ENCODE measurements at places on chromosomes 6 and 20.

- DNase-seq = no peak
These were observed 2.2 kb downstream of the CBLN4 start for GRCh38 chr20:56002908-56003800.

DNA sequence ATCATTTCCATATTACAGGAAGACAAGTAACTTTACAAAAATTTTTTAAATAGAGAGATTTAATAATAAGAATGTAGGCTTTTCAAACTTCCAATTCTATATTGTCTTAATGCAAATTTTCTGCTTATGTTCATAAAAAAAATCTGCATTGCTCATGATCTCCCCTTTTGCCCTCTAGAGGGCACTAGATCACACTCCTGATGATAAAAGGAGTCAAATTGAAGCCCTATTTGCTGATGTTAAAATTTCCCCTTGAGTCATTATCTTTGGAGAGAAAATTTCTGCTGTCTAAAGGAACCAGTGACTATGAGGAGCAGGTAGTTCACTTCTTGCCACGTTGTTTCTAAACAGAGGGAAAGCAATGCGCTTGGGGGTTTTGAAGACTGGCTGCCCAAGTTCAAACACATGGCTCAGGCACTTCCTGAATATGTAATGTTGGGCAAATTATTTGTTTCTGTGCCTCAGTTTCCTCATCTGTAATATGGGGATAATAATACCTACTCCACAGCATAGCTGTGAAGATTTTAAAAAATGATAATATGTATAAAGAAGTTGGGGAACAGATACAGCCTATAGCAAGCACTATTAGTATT lies 874.2 kb downstream of the TFAP2A start:
- no peak for DNase-seq

GRCh38 chr6:81762132-81762531 lies 9.7 kb upstream of the TENT5A start:
- no peak for DNase-seq

GRCh38 chr6:169847901-169848311 lies 96.5 kb downstream of the ERMARD start:
- no peak for DNase-seq

- DNase-seq = no peak
These were observed at the start of gene TREML2 for GRCh38 chr6:41200901-41201763. Gene TREML2, minus strand, starts transcription at chr6:41201149. Its CDS starts 141 bp downstream, at chr6:41201008.

DNA sequence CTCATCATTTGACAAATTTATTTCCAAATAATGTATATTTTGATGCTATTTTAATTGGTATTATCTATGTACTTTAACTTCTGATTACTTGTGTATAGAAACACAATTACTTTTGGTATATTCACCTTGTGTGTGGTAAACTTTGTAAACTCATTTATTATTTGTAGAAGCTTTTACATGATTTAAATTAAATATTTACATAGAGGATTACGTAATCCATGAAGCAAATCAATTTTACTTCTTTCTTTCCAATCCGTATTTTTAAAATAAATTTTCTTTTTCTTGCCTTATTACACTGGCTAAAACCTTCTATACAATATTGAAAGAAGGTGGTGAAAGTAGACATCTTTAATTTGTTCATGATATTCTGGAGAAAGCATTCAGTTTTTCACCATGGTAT lies 540.2 kb downstream of the MMUT start:
- DNase-seq = no peak

DNA sequence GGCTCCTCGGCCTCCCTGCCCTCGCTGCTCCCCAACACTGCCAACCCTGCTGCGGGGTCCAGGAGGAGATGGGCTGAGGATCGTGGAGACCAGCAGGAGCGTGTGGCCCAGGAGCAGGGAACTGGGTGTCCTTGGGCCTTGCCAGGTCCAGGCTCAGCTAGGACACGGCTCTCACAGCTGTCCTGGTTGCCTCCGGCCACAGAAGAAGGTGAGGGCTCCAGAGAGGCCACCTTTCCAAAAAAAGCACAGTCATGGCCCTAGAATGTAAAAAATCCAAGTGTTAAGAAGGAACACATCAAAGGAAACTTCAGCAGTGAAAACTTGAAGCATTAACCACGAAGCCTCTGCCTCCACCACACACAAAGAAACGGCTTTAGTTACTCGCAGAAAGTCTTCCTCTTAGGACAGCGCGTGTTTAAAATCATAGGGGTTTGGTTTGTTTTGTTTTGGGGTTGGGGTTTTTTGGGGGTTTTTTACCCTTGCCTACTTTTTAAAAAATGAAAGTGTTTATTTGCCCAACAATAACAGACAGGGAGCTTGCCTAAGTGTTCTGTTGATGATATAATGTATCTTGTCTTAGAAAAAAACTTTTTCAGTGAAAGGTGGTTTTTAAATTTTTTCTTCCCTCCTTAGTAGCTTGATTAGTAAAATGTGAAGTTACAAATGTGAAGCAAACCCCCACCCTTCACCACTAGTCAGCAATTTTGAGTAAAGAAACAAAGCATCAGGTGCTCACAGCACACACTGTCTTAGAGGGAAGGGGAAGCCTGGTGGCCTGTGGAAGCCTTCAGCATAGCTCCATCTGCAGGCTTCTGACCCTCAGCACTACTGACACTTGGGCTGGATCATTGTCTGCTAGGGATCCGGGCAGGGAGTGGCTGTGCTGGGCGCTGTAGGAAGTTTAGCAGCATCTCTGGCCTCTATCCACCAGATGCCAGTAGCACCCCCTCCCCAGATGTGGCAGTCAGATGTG lies 60.0 kb downstream of the PTPN1 start:
- no peak for DNase-seq

- no peak for DNase-seq
These were observed 114.3 kb upstream of the TMEM181 start for GRCh38 chr6:158445426-158446085.

GRCh38 chr6:123480986-123481385 lies 155.8 kb downstream of the TRDN start:
- DNase-seq = no peak

GRCh38 chr20:10669843-10670446 lies 3.9 kb downstream of the JAG1 start:
- no peak for DNase-seq

DNA sequence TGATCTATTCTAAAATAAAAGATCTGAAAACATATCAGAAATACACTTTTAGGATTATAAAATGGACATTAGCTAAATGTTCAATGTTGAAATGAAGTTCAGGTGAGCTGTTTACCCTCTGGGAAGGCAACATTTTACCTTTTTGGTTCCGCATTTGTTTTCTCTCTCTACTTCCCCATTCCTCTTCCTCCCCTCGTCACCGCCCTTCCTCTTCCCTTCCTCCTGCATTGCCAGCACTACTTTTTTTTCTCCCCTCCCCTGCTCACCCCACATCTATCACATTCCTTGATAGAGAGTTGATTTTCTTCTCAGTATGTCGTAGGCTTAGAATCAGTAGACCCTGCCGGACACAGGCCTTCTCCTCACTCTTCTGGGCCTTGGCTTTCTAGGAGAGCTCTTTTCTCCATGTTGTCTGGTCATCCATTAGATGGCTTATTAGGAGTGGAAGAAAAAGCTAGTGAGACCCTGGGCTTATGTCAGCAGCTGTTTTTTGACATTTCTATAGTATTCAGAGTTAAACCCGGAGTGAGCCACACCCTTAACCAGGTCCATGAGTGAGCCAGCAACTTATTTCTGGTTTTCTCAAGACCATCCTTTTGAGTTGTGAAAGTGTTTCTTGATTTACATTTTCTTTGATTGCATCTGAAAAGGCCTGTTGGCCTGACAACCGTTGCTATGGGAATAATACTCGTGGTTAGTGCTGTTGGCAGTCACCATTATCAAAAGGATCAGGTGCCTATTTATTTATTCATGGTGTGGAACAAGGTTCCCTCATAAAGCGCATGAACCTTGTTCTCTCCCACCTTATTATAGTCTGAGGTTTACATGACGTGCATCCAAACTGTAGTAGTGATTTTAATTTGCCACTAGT lies 90.9 kb downstream of the DTD1 start:
- no peak for DNase-seq

GRCh38 chr20:53629436-53629835 lies 35.8 kb upstream of the ZNF217 start:
- DNase-seq = no peak

- DNase-seq = no peak
These were observed 97.2 kb downstream of the KIF16B start for GRCh38 chr20:16476032-16476431.

DNA sequence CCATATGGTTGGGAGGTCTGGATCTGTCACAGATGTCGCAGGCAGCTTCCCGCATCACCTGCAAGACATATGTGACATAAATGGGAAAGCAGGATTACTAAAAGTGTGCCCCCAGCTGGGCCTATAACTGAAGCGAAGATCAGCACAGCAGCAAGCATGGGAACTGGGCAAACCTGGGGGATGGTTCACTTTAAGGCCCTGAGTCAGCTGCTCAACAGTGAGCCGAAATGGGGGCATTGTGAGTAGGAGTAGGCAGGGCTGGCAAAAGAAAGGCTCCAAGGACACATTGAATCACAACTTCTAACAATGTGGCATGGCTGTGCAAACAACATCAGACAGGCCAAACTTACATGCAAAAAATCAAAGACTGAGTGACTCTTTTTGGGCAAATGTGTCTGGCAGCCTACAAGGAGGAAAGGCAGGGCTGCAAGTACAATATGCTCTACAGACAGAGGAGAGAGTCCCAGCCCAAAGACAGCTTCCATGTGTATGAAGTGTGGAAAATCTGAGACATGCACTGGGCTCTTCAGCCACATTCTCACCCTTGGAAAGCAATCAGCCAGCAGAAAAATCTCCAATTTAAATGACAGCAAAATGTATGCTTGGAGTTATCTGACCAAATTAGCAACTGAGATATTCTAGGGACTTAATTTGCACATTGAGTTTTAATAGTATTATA lies 531.0 kb upstream of the MMS22L start:
- no peak for DNase-seq

GRCh38 chr20:25468126-25469075 lies 60.9 kb downstream of the GINS1 start:
- no peak for DNase-seq

- DNase-seq = no peak
These were observed 345.2 kb upstream of the RSPO3 start for GRCh38 chr6:126773112-126773805.

- DNase-seq = no peak
These were observed 22.8 kb downstream of the FAM50B start for GRCh38 chr6:3871939-3872338.

DNA sequence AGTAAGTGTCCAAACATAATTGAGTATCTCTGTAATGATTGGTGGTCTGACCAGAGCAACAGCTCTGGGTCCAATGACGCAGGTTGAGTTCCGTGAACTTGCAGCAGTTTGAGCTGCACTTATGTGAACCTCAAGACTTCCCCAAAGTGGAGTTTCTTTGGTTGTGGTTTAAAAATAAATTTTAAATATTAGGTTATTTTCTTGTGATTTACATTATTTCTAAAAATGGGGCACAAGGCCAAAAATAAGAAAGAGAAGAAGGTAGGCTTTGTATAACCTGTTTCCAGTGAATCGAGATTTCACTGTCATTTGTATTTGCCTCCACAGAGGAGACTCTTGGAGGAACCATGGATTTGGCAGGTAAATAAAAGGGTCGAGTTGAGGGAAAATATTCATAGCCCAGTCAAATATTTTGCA lies 166.4 kb upstream of the ZNF217 start:
- no peak for DNase-seq

DNA sequence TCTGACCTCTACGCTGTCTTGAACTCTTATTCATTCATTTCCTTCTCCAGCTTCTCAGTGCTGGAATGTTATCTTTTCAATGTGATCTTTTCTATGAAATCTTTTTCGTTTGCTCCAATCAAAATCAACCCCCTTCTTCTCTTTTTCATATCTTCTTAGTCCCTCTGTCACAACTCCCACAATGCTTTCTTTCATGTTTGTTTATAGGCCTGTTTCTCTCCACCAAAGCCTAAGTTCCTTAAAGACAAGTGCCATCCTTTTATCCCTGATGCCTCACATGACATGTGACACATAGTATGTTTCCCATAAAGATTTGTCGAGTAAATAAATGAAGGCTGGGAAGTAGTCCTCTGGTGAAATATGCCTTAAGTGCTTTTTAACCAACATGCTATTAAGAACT lies 38.1 kb downstream of the CRYBG1 start:
- no peak for DNase-seq

- DNase-seq = no peak
These were observed 54.4 kb downstream of the JAG1 start for GRCh38 chr20:10619427-10619826.

GRCh38 chr20:58621906-58622548 lies 29.1 kb upstream of the STX16 start:
- DNase-seq = no peak

- no peak for DNase-seq
These were observed 48.4 kb downstream of the ZFAND3 start for GRCh38 chr6:37867756-37868446.

GRCh38 chr20:58224097-58224496 lies 4.4 kb downstream of the ANKRD60 start:
- DNase-seq = no peak

- no peak for DNase-seq
These were observed 35.2 kb downstream of the ILRUN start for GRCh38 chr6:34661357-34661756.

- no peak for DNase-seq
These were observed 18.5 kb downstream of the DACT2 start for GRCh38 chr6:168300975-168301647.

GRCh38 chr6:95784019-95784418 lies 206.7 kb downstream of the MANEA start:
- no peak for DNase-seq

GRCh38 chr20:53706466-53707370 lies 113.1 kb upstream of the ZNF217 start:
- DNase-seq = no peak

- DNase-seq = no peak
These were observed at the start of gene PXDC1 for GRCh38 chr6:3751077-3751729. Gene PXDC1, minus strand, starts transcription at chr6:3751713. Its CDS starts 182 bp downstream, at chr6:3751531.

GRCh38 chr6:111888928-111889695 lies 15.9 kb upstream of the FYN start:
- DNase-seq = no peak

DNA sequence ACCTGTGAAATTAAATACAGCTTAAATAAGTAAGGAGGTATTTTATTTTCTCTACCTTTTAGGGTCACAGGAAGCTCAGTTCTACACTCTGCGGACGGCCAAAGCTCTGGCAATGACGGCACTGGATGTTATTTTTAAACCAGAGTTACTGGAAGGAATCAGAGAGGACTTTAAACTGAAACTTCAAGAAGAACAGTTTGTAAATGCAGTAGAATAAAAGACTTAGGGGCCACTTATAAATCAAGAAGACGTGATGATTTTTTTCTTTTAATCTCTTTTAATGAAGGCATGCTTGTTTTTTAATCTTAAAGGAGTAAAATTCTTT lies 16.2 kb downstream of the PM20D2 start:
- DNase-seq = no peak

GRCh38 chr6:110548110-110548847 lies 71.9 kb upstream of the SLC22A16 start:
- no peak for DNase-seq

- no peak for DNase-seq
These were observed 39.0 kb upstream of the ASXL1 start for GRCh38 chr20:32319100-32319499.

- DNase-seq = no peak
These were observed 40.8 kb downstream of the SNRNP48 start for GRCh38 chr6:7630792-7631191.

GRCh38 chr20:25136643-25137559 lies 55.0 kb upstream of the VSX1 start:
- no peak for DNase-seq
